ENCODE measurements at places on chromosomes 16 and 17.

DNA sequence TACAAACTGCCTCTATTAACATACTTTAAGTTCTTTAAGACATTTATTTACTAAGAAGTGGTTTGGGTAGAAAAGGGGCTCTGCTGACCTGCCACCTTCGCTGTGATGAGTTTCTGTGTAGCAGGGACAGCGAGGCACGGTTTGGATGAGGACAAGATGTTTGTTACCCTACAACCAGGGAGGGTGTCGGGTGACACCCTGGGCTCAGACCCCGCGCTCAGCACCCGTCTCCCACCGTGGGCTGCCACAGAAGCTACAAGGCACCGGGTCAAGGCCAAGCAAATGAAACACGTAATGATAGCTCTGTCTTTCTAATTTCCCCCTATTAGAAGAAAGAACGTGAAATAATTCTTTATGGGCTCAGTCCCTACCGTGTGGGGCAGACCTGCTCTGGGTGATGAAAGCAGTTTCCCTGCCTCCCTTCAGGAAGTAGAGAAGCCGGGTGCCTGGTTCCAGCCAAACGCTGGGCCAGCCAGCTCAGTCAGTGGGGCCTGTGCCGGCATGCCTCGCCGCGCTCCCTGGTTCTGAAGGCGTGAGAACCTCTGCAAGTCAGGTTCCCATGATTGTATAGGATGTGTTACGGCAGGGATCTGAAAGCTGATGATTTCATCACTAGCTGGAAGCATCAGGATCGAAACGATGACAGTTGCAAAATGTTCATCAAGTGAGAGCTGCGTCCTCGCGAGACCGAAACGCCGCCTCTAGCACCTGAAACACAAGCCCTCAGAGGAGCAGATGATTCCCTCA lies 3.9 kb downstream of the ZNF750 start:
- no peak overlapping the region for H3K4me3 ChIP-seq
- no peaks in the 10 kb centered on the region for H3K27me3 ChIP-seq
- H3K36me3 ChIP-seq: peaks cover 2% of the 10 kb centered on the region
- DNase-seq: no peak

- peak overlapping the region; percentile 47 for H3K27ac ChIP-seq
- no peaks in the 10 kb centered on the region for H3K27me3 ChIP-seq
- no peaks in the 10 kb centered on the region for H3K36me3 ChIP-seq
- H3K4me1 ChIP-seq: peaks cover 15% of the 10 kb centered on the region
- DNase-seq: peak; percentile 93
Observed at GRCh38 chr17:17663160-17664063, 17.8 kb upstream of the RAI1 start.

GRCh38 chr16:67703626-67704025 lies 15.5 kb downstream of the GFOD2 start:
- peaks cover 4% of the 10 kb centered on the region for H3K36me3 ChIP-seq
- H3K4me3 ChIP-seq: no peak overlapping the region
- H3K27me3 ChIP-seq: no peaks in the 10 kb centered on the region
- peak; percentile 42 for DNase-seq
- H3K27ac ChIP-seq: peak overlapping the region; percentile 79

GRCh38 chr16:80366023-80366422 lies 174.8 kb upstream of the DYNLRB2 start:
- no peaks in the 10 kb centered on the region for H3K36me3 ChIP-seq
- H3K4me3 ChIP-seq: no peak overlapping the region
- no peaks in the 10 kb centered on the region for H3K27me3 ChIP-seq
- H3K4me1 ChIP-seq: no peaks in the 10 kb centered on the region

DNA sequence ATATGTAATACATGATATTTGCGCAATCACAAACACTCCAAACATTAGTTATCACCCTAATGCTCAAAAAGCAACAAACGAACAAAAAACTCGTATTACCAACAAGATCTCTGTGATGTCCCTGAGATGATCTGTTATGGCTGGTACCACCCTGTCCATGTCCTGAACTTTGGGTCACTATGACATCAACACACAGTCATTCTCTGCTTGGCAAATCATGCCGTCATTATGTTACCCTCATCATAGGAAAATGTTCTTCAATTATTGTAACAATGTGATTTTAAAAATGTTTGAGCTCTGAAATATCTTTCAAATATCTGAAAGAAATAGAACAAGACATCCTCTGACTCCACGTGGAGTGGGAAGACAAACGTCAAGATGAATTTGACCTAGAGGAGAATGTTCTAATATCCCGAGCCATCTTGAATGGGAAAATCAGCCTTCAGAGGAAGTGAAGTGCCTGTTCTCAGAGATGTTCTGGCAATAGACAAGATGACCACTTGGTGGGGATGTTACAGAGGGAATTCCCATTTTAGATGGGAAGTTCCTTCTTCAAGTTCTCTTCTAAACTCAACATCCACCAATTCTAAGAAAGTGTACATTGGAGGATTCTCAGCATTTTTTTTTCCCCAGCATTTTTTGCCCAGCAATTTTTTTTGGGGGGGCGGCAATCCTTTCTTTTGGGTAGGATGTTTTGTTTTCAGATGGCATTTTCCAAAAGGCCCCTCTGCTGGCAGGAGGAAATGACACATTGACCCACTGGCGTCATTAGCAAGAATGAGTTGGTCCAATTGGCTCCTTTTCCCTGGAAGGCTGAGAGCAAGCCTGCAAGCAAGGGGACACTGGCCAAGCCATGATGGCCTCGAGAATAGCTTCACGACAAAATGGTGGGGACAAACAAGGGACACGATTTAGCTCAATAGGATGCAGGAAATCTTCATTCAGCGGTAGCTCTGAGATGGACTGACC lies 3.7 kb upstream of the HSD17B2 start:
- H3K4me1 ChIP-seq: no peaks in the 10 kb centered on the region
- H3K36me3 ChIP-seq: no peaks in the 10 kb centered on the region
- no peak for DNase-seq
- H3K27ac ChIP-seq: no peak overlapping the region
- peaks cover 6% of the 10 kb centered on the region for H3K27me3 ChIP-seq

DNA sequence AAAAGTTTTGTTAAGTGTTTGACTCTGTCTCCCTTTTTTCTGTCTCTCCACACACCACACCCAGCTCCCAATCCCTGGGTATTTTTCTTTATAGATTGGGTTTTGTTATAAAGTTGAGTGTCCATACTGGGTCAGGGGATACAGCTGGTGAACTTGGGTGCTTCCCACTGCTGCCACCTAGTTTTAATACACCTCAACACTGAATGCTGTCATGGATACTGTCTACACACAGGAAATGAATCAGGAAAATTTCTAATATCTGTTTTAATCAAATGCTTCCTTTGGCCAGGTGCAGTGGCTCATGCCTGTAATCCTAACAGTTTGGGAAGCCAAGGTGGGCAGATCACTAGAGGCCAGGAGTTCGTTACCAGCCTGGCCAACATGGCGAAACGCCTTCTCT lies 5.3 kb upstream of the TAOK1 start:
- H3K27ac ChIP-seq: no peak overlapping the region
- peaks cover under 1% of the 10 kb centered on the region for H3K36me3 ChIP-seq

DNA sequence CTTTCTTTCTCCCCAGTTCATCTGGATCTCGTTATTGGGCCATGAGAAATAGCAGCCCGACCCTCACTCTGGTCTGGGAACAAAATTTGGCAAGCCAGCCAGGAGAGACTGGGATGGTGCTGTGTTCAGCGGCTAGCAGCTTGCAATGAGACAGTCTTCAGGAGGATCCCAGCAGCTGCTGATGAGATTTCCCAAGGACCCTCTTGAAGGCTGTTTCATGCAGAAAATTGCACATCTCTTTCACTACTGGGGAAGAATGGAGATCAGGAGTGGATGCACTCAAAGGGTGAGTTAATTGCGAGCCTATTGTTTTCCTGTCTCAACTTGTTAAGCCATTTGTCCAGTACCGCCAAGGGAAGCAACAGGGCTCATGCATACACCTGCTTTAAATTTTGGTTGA lies 5.5 kb upstream of the COIL start:
- H3K36me3 ChIP-seq: no peaks in the 10 kb centered on the region
- H3K4me1 ChIP-seq: no peaks in the 10 kb centered on the region
- H3K27me3 ChIP-seq: no peaks in the 10 kb centered on the region
- DNase-seq: no peak
- no peak overlapping the region for H3K27ac ChIP-seq

DNA sequence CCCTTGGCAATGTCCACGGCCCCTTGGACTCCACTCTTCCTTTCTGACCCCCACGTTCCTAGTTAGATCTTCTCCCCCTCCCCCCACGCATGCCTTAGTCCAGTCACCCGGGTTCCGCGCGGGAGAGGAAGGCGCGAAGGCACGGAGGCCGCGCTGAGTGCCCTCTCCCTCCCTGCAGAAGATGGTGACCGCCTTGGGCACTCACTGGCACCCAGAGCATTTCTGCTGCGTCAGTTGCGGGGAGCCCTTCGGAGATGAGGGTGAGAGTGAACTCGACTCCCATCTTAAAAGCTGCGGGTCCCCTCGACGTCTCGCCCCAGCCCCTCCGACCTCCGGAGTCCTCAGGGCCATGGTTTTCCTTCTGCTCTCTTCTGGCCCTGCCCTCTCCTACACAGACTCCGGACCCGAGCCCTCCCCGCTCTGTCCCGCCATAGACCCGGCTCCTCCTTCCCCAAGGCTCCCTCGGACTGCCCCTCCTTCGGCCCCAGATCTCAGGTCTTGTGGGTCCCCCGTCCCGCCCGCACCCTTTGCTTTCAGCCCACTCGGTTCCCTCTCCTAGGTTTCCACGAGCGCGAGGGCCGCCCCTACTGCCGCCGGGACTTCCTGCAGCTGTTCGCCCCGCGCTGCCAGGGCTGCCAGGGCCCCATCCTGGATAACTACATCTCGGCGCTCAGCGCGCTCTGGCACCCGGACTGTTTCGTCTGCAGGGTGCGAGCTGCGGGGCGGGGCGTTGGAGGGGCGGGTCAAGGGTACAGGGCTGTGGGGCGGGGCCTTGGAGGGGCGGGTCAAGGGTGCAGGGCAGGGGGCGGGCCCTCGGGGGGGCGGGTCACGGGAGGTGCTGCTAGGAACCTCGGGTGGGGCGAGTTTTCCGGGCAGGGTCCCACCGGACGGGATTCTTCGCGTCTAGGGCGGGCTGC lies 4.6 kb downstream of the TGFB1I1 start:
- H3K4me1 ChIP-seq: peaks cover 19% of the 10 kb centered on the region
- peak; percentile 94 for DNase-seq
- H3K27ac ChIP-seq: peak overlapping the region; percentile 24
- no peaks in the 10 kb centered on the region for H3K36me3 ChIP-seq
- peak overlapping the region; percentile 77 for H3K4me3 ChIP-seq

GRCh38 chr16:52035436-52035835 lies 511.5 kb downstream of the TOX3 start:
- no peaks in the 10 kb centered on the region for H3K4me1 ChIP-seq
- H3K27me3 ChIP-seq: no peaks in the 10 kb centered on the region
- no peak for DNase-seq
- no peak overlapping the region for H3K4me3 ChIP-seq
- H3K36me3 ChIP-seq: no peaks in the 10 kb centered on the region

DNA sequence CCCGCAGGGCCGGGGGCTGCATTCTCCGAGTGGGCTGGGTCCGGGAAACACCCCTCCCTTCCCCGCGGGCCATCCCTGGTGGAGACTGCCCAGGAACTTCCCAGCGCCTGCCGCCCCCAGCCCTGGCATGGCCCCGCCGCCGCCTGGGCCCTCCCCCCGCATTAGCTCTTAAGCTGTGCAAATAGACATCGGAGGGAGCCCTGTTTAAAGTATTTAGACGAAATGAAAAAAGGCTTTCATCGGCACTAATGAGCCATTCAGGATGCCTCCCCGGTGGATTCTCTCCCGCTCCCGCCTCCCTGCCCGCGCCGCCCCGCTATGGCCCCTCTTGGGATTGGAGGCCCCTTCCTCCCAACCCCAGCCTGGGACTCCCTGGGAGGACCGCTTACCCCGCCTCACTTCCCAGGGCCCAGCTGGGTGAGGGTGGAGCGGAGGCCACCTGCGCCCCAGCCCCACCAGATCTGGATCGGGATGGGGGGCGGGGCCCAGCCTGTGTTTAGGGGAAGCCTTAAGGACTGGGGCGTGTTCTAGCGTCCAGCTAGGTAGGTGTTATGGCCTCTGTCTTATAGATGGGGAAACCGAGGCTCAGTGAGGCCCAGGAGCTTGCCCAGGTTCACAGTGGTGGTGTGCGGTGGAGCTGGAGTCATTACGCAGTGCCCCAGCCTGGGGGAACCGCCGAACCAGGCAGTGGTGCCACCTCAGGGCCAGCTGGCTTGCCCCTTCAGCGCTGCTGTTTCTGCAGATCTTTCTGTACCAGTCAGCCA lies 19.7 kb downstream of the SEZ6 start:
- H3K4me1 ChIP-seq: peaks cover 22% of the 10 kb centered on the region
- H3K36me3 ChIP-seq: no peaks in the 10 kb centered on the region
- no peak for DNase-seq
- H3K4me3 ChIP-seq: no peak overlapping the region
- H3K27me3 ChIP-seq: peaks cover 2% of the 10 kb centered on the region

DNA sequence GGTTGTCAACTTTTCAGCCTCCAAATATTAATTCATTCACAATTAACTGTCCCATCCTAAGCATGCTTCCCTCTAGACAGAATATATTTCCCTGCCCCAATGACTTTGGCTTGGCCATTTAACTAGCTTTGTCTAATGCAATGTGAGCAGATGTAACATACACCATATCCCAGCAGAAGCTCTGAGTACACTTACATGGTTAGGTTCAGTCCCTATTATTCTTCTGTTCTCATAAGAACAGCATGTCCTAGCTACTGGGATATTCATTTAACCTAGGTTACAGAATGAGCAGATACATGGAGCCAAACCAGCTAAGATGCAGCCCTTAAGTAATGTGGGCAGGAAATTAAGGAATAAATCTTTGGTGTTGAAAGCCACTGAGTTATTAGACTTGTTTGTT lies 31.8 kb downstream of the MED13 start:
- H3K27ac ChIP-seq: no peak overlapping the region
- no peaks in the 10 kb centered on the region for H3K27me3 ChIP-seq
- H3K4me1 ChIP-seq: peaks cover 9% of the 10 kb centered on the region
- H3K36me3 ChIP-seq: peaks cover 36% of the 10 kb centered on the region

- H3K36me3 ChIP-seq: no peaks in the 10 kb centered on the region
- H3K4me3 ChIP-seq: no peak overlapping the region
- no peaks in the 10 kb centered on the region for H3K27me3 ChIP-seq
- no peak overlapping the region for H3K27ac ChIP-seq
Observed at GRCh38 chr16:49542946-49543630, 169.5 kb downstream of the C16orf78 start.

GRCh38 chr16:4928227-4928626 lies 8.7 kb downstream of the PPL start:
- H3K4me1 ChIP-seq: no peaks in the 10 kb centered on the region
- DNase-seq: no peak
- H3K36me3 ChIP-seq: peaks cover 2% of the 10 kb centered on the region
